ENCODE measurements at places on chromosomes 2 and 18.

- no peak for DNase-seq
These were observed 105.8 kb upstream of the TWIST2 start for GRCh38 chr2:238742066-238742465.

- DNase-seq = no peak
These were observed 28.0 kb upstream of the PPP1R1C start for GRCh38 chr2:181957668-181958067.

- no peak for DNase-seq
These were observed 223.5 kb downstream of the HRH4 start for GRCh38 chr18:24683925-24684324.

- no peak for DNase-seq
These were observed 321.5 kb downstream of the XIRP2 start for GRCh38 chr2:167209784-167210183.

DNA sequence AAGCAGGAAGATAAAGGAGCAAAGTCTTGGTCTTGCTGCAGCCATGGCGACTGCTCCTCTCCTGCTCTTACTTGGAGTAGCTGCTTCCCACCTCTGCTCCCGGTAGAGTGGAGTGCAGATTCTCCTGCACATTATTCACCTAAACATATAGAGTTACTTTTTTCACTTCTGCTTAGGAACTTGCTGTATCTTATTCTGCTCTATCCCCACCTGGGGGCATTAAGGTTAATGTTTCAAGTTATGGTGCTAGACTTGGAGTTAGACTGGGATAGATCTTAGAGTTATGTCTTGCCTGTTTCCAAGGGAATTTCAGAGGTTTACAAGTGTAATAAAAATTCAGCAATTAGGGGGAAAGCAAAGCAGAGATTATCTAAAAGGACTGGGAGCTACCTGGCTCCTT is 144.2 kb downstream of the SETBP1 start:
- no peak for DNase-seq

GRCh38 chr2:181528441-181528840 is 71.3 kb downstream of the ITGA4 start:
- DNase-seq = no peak

DNA sequence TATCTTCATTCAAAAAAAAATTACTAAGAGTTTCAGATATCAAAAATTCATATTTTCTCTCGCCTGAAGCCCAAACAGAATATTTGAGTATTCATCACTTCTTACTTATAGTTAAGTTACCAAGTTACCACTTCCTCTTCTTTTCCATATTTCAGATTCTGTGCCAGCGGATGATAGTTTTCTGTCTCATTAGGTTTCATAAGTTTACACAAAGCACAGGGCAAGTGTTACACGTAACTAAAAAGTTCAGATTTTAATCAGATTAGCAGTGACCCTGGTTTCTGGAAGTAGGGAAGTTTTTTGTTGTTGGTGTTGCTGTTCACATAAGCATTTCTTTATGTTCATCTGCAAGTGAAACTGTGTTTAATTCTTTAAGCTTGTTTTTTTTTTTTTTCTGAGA is 10.2 kb downstream of the AFTPH start:
- no peak for DNase-seq

GRCh38 chr2:148527488-148528340 is 116.8 kb upstream of the EPC2 start:
- no peak for DNase-seq

- no peak for DNase-seq
These were observed 57.4 kb upstream of the PCBP1 start for GRCh38 chr2:70029814-70030409.

GRCh38 chr2:227765788-227766372 is 20.2 kb downstream of the SCYGR8 start:
- DNase-seq = no peak

- no peak for DNase-seq
These were observed 633 bp downstream of the KIAA1328 start for GRCh38 chr18:36829362-36830157.

DNA sequence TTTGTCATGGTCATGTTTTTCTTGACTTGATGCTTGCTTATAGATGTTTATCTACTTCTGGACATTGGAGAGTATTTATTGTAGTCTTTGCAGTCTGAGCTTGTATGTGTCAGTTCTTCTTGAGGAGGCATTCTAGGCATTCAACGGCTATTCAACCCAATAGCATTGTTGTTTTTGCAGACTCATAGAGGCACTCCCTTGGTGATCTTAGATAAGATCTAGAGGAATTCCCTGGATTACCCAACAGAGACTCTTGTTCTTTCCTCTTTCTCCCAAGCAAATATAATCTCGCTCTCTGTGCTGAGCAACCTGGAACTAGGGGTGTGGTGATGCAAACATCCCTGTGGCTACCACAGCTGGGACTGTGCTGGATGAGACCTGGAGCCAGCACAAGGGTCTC is 40.4 kb downstream of the SYT4 start:
- DNase-seq = no peak

- DNase-seq = no peak
These were observed 176.9 kb downstream of the BCL2 start for GRCh38 chr18:63142594-63143225.

GRCh38 chr18:79538635-79539034 is 141.0 kb upstream of the CTDP1 start:
- DNase-seq = no peak

DNA sequence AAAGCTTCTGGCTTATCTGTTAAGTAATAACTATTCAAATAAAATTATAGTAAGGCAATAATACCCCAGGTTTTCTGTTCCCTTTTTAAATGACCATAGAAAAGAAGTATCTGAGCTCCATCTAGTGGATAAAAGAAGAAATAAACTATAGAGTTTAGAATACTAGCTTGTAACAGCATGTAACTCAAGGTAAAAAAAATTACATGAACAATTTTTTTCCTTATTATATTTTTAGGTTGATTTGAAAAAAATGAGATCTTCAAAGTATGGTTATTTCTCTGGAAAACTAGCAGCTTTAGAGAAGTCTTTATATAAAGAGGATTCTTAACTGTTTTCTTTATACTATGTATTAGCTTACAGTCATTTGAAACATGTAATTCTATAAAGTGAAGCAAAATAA is 58.1 kb downstream of the NCKAP1 start:
- no peak for DNase-seq

- DNase-seq = no peak
These were observed 84.1 kb upstream of the LPIN2 start for GRCh38 chr18:3097082-3097481.

DNA sequence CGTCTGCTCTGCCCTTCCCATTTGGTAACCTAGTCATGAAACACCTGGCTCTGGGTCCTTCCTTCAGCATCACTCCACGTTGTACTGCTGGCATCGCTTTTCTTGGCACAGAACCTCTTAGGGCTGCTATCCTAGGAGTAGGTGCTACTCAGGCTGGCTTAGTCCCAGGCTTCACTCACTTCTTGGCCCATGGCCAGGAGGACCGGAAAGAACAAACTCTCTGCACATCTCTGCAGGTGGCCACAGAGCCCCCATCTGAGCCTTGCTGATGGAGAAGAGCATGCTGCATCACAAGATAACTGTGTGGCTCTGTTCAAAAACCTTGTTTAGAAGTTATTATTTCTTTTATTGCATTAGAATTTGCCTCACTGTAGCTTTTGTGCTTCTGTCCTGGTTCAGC is 447.2 kb upstream of the TNP1 start:
- DNase-seq = no peak

GRCh38 chr18:44946529-44947113 is 265.9 kb downstream of the SETBP1 start:
- no peak for DNase-seq

- DNase-seq = no peak
These were observed 23.4 kb downstream of the OTX1 start for GRCh38 chr2:63073994-63074393.

- DNase-seq = no peak
These were observed 80.7 kb upstream of the STON1 start for GRCh38 chr2:48449073-48449840.

GRCh38 chr2:38374984-38375383 is 2.1 kb downstream of the ATL2 start:
- DNase-seq = no peak

- DNase-seq = no peak
These were observed 1.8 kb upstream of the ARID5A start for GRCh38 chr2:96534701-96535181.

DNA sequence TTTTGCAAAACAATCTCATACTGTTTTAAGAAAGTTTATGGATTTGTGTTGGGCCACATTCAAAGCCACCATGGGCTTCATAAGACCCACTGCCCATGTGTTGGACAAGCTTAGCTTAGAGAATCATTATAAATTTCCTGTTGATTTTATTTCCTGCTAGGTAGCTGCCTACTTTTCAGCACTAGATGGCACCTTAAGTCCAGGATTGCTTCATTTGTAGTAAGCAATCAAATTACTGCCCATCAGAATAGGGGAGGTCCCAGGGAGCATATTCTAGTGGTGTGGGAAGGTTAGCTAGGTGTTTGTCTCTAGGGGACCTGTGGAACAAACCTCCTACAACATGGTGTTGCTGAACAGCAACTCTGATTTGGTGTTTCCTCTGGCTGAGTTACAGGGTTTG is 11.0 kb upstream of the DCDC2C start:
- DNase-seq = no peak

- DNase-seq = no peak
These were observed 7.9 kb downstream of the ERFE start for GRCh38 chr2:238166391-238167343.

GRCh38 chr2:211673133-211673905 is 865.3 kb downstream of the ERBB4 start:
- DNase-seq = no peak

DNA sequence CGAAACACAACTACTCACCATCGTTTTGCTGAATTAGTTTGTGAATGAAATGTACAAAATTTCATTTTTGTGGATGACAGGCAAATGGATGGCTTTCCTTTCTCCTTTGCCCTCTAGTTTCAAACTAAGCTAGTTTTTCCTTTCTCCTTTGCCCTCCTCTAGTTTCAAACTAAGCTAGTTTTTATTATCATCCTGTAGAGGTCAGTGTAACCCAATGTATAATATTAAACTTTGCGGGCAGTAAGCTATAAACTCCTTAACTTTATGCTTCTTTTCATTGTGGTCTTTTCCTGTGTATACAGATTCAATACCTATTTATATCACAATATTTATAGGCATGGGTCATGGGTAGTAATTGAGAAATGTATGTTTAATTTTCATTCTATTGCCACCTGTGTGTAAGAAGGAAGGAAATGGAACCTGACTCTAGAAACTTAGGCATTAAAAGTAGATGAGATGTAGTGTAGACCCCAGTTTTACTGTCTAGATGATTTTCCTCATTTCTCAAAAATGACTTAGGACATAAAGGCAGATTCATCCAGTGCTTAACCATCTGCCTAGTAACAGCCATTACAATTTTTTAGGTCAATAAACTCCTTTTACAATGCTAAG is 58.1 kb downstream of the MAP3K19 start:
- no peak for DNase-seq

DNA sequence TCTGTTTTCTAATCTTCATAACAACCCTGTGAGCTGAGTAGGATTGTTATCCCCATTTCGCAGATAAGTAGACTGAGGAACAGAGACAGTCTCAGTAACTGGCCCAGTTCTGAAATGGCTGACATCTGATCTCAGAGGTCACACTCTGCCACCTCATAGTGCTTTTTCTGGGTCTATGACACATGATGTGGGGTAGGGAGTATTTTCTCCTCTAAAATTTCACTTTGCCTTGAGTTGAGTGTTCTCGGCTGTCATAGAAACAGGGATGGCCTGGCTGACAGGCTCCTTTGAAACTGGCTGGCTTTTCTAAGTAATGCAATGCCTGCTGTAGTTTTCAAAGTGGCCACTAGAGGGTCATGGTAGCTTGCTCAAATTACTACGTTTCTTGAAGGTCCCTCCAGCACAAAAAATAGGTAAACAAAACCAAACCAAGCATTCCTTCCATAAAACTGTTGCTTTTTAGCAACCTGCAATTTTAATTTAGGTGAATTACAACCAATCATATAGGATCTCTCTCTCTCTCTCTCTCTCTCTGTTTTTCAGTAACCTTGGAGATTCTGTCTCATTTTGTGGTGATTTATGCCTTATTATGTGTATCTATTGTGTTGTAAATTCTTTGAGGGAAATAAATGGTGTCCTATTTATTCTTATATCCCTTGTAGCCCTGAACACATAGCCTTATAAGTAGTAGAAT is 84.2 kb upstream of the TTN start:
- peak; percentile 41 for DNase-seq

DNA sequence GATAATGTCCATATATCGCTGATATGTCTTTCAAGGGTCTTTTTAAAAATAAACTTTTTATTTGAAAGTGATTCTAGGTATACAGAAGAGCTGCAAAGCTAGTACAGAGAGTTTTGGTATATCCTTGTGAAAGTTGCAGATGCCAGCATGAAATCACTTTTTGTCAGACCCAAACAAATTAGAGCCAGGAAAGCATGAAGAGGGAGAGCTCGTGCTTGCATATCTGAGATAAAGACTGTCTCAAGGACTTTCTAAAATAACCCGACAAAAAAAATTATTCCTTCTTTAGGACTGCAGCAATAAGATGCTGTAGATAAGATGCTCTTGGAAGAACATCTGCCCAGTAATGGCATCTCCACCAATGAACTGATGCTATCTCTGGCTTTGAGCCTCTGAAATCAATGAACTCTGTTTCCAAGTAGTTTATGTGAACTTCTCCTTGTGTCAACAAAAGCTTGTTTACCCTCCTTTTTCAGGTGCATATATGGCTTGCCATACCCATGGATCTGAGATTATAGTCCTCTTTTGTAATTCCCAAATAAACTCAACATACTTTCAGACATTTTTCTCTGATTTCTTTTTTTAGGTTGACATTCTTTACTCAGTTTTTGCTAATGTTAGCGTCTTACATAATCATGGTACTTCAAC is 774.6 kb upstream of the FAM98A start:
- DNase-seq = no peak

GRCh38 chr18:63312737-63313395 is 6.7 kb downstream of the BCL2 start:
- no peak for DNase-seq

- DNase-seq = no peak
These were observed 116.1 kb upstream of the GPC1 start for GRCh38 chr2:240319221-240319854.

- no peak for DNase-seq
These were observed 49.9 kb downstream of the ALPK2 start for GRCh38 chr18:58578835-58579560.

- DNase-seq = no peak
These were observed 8.0 kb downstream of the ZNF396 start for GRCh38 chr18:35369126-35369525.

DNA sequence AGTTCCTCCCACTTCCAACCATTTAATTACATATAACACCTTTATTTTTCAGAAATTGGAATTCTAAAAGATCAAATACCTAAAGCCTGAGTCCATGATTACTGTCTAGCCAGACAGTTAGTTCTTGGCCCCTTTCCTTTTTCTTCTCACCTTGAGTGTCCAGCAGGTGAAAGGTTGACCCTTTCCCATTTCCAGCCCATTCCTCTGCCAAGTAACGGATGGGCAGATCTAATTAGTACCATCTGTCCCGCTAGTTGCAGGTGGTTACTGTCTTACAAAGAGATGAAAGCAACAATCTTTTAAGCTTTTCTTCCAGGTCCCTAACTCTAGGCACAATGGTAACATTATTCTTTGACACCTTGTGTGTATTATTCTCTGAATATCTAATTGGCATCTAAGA is 506.7 kb downstream of the ARHGAP15 start:
- DNase-seq = no peak

- DNase-seq = no peak
These were observed 40.6 kb upstream of the MRPL19 start for GRCh38 chr2:75605770-75606529.

- no peak for DNase-seq
These were observed 131.4 kb downstream of the TRABD2A start for GRCh38 chr2:84749442-84749841.

All from stimulated activated CD4-positive, alpha-beta T cell treated with anti-CD3 and anti-CD28 coated beads, Interleukin-1b, Interleukin-23, amount 100 ng/mL, for 4 hours (primary cell).